Naive thymus-derived CD4-positive, alpha-beta T cell (primary cell): ENCODE measurements at places on chromosomes 7 and 10. TPM values are rescaled to one million over a fixed set of nuclear protein-coding genes. Genes with fewer than 3 reads are reported as not detected.
A peak's percentile ranks its signal among the peaks of the same experiment; 100 is the strongest.

The RNF148 gene
- not detected for polyA plus RNA-seq

The HEPACAM2 gene
- polyA plus RNA-seq, result not detected

The DNAH11 gene
- 0.02 TPM for polyA plus RNA-seq

The OR2A1 gene
- 0.11 TPM for polyA plus RNA-seq

The ABCB1 gene
- polyA plus RNA-seq, result 4.3 TPM

The MYOZ1 gene
- polyA plus RNA-seq, result not detected

The NEUROG3 gene
- polyA plus RNA-seq, result not detected

- no peaks in the 10 kb centered on the region for H3K36me3 ChIP-seq
- no peak overlapping the region for H3K27ac ChIP-seq
- H3K4me3 ChIP-seq, result no peak overlapping the region
These were observed 148.2 kb downstream of the KCND2 start for GRCh38 chr7:120421151-120421651.

DNA sequence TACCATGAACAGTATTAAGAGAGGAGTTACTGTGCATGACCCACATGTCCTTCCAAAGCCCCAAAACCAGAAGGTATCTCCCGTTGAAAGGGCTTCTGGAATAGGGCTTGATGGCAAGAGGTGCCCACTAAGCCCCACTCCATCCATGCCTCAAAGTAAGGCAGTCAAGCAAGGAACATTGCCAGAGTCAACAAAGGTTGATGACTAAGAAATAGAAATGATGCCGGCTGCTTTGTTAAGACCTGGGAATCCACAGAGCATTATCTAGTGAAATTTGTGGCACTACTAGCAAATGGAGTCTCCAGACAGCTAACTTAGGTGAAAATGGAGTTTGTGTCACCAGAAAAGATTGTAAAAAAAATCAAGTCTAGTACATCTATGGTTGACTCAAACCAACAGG, 6.2 kb downstream of the SFR1 start:
- no peak overlapping the region for H3K27ac ChIP-seq
- H3K27me3 ChIP-seq, result no peaks in the 10 kb centered on the region
- H3K36me3 ChIP-seq, result no peaks in the 10 kb centered on the region
- no peak overlapping the region for H3K4me3 ChIP-seq
- DNase-seq, result no peak

DNA sequence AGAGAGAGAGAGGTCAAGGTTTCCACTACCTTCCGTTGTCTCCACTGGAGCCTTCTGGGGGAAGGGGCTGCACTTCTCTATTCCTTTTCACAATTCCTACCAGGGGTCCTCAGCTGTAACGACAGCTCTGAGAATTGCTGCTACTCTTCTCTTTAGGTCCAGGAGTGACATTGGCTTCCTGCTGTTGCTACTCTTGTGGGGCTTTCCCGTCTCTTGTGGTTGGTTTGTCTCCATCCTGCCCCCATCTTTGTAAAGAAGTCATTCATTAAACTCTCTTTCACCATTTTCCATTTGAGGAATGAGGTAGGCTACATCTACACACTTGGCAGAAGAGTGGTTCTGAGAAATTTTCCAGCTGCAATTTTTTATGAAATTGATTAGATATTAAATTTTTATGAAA, 238.8 kb upstream of the LYZL1 start:
- H3K4me1 ChIP-seq, result no peaks in the 10 kb centered on the region
- H3K27me3 ChIP-seq, result no peaks in the 10 kb centered on the region

- no peak for DNase-seq
- no peaks in the 10 kb centered on the region for H3K27me3 ChIP-seq
- no peak overlapping the region for H3K4me3 ChIP-seq
- no peak overlapping the region for H3K27ac ChIP-seq
- H3K36me3 ChIP-seq, result no peaks in the 10 kb centered on the region
These were observed 50.6 kb downstream of the PTPRN2 start for GRCh38 chr7:158536871-158537515.

- no peaks in the 10 kb centered on the region for H3K27me3 ChIP-seq
- no peak for DNase-seq
- H3K4me1 ChIP-seq, result peaks cover 11% of the 10 kb centered on the region
- H3K4me3 ChIP-seq, result no peak overlapping the region
These were observed 4.8 kb downstream of the AKAP9 start for GRCh38 chr7:91945476-91945875.

DNA sequence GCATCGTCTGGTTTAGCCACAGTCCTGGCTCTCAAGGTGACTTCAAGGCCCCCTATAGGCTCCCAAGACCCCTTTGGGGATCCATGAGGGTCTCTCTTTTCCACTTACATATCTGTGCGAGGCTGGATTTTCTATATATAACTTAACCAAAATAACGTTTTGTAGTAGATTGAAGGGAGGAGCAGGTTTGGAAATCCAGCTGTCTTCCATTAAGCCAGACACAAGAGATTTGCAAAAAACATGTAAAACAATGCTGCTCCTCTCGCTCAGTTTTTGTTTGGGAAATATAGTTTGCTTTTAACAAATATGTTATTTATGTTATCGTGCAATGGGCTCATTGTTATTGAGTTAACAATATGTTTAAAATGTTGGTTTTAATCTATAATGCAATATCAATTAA, 811.2 kb downstream of the TYW1 start:
- H3K36me3 ChIP-seq, result no peaks in the 10 kb centered on the region
- H3K4me1 ChIP-seq, result no peaks in the 10 kb centered on the region
- H3K4me3 ChIP-seq, result no peak overlapping the region
- H3K27ac ChIP-seq, result no peak overlapping the region
- H3K27me3 ChIP-seq, result no peaks in the 10 kb centered on the region
- DNase-seq, result no peak

DNA sequence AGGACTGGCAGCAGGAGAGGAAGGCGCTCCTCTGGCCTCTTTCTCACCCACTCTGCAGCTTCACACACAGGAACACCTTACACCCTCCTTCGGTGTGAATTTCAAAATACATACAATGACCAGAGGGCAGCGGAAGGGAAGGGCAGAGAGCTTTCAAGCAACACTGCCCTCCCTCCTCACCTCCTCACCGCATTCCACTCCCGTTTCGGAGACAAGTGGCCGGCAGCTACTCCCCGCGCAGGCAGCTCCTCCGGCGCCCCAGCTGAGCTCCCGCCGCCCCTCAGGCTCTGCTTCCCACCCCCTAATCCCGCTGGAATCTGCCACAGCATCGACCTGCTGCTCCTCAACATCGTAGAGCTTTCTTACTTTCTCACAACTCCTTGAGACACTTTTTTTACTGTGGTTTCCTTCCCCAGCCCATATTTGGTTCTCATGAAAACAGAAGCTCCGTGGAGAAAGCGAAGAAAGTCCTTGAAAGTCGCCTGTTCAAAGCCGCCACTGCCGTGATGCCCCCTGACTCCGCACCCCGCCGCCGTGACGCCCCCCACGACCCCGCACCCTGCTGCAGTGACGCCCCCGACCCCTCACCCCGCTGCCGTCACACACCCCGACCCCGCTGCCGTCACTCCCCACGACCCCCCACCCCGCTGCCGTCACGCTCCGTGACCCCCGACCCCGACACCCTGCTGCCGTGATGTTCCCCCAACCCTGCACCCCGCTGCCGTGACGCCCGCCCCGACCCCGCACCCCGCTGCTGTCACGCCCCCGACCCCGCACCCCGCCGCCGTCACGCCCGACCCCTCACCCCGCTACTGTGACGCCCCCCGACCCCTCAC, 14.6 kb upstream of the GPER1 start:
- no peaks in the 10 kb centered on the region for H3K4me1 ChIP-seq
- H3K27ac ChIP-seq, result no peak overlapping the region
- no peak for DNase-seq
- H3K4me3 ChIP-seq, result no peak overlapping the region
- H3K27me3 ChIP-seq, result no peaks in the 10 kb centered on the region

DNA sequence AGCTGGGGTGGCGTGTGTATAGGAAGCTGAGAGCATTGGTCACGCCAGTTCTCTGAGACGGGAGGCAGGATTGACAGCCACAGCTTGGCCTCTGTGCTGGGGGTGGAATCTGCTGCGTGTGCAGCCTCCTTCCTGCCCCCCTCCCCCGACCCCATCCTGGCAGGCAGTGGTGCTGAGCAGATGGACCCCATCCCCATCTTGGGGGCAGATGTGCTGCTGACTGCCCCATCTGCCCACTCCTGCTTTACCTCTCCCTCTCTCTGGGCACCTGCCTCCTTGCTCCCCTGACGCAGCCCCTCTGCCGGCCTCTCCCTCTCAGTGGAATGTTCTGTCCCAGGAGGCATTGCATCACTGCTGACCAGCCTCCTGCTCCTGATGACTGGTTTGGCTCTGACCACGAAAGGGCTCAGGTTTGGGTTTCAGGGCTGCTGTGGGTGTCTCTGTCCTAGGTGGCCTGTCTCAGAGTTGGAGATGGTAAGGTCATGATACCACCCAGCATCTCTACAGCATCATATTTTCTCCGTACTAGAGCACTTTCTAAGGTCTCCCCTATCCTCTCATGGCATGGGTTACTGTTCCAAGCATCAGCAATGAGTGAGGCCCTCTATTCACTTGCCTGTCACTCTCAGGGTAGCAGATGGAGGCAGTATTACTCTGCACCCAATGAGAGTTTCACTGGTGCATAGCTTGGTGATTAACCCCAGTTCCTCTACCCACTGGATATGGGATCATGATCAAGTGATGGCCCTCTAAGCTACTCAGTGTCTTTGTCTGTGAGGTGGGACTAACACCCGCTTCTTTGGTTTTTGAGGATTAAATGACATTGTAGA, 81.9 kb downstream of the RBM20 start:
- no peak overlapping the region for H3K4me3 ChIP-seq
- H3K27ac ChIP-seq, result no peak overlapping the region
- no peak for DNase-seq
- peaks cover 14% of the 10 kb centered on the region for H3K4me1 ChIP-seq
- no peaks in the 10 kb centered on the region for H3K27me3 ChIP-seq

DNA sequence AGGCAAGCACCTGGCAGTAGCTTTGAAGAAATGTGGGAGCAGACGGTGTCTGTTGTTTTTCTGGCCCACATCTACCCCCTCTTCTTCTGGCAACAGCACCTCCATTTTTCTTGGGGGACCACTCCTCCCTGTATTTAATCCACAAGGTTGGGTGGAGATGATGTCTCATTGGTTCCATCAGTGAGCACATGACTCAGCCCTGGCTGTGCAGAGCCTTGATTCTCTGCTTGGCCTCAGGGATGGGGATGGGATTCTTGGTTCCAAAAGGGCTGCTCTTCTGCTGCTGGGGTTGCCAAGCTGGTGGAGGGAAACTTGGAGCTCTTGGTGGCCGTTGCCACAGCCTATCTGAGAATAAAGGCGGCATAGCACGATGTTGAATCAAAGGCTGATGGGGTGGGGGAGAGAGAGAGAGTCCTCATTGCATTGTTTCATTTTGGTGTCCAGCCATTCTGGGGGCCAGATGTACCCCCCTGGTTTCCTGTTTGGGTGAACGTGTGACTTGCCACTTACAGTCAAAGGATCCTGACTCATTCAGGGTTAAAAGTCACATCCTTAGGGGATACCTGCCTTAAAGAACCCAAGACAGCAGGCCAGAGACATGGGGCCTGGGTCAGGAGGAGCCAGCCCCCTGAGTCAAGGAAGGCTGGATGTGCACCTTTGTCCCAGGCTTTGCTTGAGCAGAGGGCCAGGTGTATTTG, 25.9 kb downstream of the GRK5 start:
- H3K4me1 ChIP-seq, result no peaks in the 10 kb centered on the region
- no peaks in the 10 kb centered on the region for H3K36me3 ChIP-seq
- no peak overlapping the region for H3K27ac ChIP-seq
- no peak overlapping the region for H3K4me3 ChIP-seq
- no peaks in the 10 kb centered on the region for H3K27me3 ChIP-seq

DNA sequence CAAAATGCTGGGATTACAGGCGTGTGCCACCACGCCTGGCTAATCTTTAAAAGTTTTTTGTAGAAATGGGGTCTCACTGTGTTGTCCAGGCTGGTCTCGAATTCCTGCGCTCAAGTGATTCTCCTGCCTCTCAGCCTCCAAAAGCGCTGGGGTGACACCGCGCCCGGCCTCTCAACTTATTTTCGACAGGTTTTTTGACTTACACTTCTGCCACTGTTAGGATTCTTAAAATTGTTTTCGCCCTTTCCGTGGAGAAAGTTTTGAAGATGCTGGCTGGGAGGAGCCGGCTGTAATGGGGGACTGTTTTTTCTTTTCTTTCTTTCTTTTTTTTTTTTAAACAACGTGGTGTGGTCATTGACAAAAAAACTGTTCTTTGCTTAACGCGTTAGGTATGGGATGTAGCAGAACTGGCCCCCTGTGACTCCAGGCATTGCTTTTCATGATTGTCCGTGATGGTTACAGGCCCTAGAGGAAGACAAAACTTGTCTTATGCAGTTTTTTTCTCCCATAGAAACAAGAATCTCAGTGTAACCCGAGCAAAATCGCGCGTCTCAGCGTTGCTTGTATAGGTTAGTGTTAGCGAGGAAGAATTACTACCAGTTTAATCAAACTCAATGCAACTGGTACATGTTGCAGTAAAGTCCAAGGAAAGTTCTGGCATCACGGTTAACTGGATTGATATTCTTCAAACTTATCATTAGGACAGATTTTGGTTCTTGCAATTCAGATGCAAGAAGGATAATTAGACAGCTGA, 72.2 kb downstream of the DAGLB start:
- peaks cover 18% of the 10 kb centered on the region for H3K4me1 ChIP-seq
- H3K27ac ChIP-seq, result peak overlapping the region; percentile 80
- peak overlapping the region; percentile 47 for H3K4me3 ChIP-seq

DNA sequence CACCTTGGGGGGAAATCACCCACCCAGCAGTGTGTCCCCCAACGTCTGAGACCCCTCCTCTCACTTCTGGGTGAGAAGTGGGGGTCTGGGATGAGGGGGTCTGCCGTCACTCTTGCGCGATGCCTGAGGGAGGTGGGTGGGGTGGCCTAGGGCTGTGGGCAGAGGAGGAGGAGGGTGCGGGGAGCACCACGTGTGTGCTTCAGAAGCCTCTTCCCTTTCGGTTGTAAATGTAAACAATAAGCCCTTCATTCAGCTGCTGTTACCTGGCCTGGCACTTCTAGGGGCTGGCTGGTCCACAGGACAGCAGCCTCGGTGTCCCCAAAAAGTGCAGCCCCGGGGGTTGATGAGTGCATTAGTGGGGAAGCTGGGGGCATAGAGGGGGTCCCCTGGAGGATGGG, 1.3 kb downstream of the CLIP2 start:
- peaks cover 20% of the 10 kb centered on the region for H3K4me1 ChIP-seq
- DNase-seq, result no peak
- no peaks in the 10 kb centered on the region for H3K36me3 ChIP-seq
- H3K4me3 ChIP-seq, result no peak overlapping the region
- H3K27me3 ChIP-seq, result no peaks in the 10 kb centered on the region
- H3K27ac ChIP-seq, result no peak overlapping the region

DNA sequence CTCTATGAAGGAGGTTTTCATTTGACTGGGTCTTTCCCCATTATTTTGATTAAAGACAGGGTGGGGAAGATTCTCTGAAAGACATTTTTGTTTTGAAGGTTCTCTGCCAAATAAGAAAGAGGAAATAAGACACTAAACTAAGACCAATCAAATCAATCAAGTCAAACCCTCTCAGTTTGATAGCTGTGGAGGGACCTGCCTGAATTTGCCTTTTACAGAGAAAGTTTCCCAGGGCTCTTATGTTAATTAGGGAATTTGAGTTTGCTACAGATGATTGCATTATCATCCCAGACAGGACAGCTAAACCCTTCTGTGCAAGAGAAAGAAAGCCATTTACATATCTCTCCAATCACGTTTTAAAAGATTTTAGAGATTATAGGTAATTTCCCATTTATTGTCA, 80.0 kb downstream of the CSTF2T start:
- H3K36me3 ChIP-seq, result no peaks in the 10 kb centered on the region
- no peaks in the 10 kb centered on the region for H3K27me3 ChIP-seq
- H3K4me3 ChIP-seq, result no peak overlapping the region
- no peak overlapping the region for H3K27ac ChIP-seq
- no peaks in the 10 kb centered on the region for H3K4me1 ChIP-seq
